HL-60 (cell line): ENCODE measurements at places on chromosomes 2 and 18.

DNA sequence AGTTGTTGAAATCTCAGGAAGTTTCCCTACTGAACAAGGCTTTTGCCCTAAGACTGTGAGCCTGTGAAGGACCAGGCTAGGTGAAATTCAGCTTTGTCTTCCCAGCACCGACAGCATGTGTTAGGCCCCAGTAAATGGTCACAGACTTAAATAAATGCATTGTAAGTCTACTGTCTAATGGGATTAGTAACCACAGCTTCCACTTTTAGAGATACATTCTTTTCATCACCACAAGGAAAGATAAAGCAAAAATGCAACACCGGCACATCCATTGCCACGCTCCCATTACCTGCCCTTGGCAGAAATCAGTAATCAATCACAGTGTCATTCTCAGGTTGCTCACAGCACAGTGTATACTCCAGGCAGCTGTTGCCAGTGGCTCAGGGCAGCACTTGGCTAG lies 59.3 kb downstream of the CRACDL start:
- no peak for DNase-seq

GRCh38 chr2:114709936-114710850 lies 267.8 kb downstream of the DPP10 start:
- DNase-seq, result no peak

- DNase-seq, result no peak
Observed at GRCh38 chr18:22637787-22638186, 220.1 kb upstream of the CTAGE1 start.

GRCh38 chr2:210269148-210269547 lies 43.9 kb upstream of the ACADL start:
- DNase-seq, result no peak

DNA sequence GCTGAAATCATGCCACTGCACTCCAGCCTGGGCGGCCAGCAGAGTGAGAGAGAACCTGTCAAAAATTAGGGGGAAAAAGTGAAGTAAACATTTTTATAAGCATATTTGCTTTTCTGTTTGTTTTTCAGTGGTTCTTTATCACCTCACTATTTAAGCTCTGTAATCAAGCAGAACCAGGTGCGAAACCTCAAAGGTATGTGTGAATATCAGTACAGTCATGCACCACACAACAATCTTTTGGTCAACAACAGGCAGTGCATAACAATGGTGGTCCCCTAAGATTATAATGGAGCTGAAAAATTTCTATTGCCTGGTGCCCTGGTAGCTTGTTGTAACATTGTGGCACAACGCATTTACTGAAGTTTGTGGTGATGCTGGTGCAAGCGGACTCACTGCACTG lies 167.4 kb upstream of the STON1 start:
- DNase-seq, result no peak

- DNase-seq, result no peak
Observed at GRCh38 chr2:65015731-65016130, 26.5 kb downstream of the SLC1A4 start.

GRCh38 chr2:241656190-241656741 lies 18.8 kb downstream of the ATG4B start:
- no peak for DNase-seq

DNA sequence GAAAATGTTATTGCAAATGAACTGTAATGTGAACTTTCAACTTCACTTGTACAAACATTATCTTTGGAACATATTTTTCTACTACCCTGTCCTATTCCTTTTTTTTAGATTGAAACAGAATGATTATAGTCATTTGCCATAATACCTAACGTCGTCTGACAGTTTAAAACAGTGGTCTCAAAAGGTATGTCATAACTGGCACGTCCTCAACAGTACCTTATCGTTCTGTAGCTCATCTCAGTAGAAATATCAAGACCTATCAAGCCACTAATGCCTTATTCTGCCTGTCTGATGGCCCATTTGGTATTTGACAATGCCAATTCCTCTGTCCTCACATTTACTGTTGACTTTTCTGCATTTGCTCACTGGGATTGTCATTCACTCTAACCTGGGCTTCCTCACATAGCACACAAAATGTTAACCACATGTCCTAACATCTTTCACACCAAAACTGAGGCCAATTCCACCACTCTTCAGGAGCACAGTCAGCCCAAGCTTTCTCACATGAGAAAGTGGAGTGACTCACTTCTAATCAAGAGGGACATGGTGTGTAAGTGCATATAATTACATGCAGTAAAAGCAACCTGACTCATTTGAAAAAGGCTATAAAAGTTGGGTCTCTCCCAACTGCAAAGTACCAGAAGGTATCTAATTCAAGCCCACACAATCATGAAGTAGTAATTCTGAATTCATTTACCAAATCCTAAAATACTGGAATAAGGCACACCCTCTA lies 34.8 kb downstream of the DNER start:
- DNase-seq, result no peak

DNA sequence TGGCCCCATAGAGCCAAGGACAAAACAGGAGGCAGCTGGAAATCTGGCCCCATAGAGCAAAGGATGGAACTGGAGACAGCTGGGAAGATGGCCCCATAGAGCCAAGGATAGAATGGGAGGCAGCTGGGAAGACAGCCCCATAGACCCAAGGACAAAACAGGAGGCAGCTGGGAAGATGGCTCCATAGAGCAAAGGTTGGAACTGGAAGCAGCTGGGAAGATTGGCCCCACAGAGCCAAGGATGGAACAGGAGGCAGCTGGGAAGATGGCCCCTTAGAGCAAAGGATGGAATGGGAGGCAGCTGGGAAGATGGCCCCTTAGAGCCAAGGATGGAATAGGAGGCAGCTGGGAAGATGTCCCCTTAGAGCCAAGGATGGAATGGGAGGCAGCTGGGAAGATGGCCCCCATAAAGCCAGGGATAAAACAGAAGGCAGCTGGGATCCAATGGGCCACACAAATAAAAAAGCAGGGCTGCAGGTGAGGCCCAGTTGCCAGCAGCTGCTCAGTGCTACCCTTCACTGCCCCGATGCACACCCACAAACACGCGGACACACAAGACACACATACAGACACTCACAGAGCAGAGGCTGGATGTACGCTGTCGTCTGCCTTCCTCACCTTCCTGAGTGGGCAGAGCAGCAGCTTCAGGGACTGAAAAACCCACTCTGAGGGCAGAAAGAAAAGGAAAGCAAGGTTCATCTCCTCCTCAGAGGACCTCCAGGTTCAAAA lies 505.4 kb upstream of the MYT1L start:
- no peak for DNase-seq

GRCh38 chr2:234290671-234291070 lies 206.2 kb downstream of the ARL4C start:
- DNase-seq, result peak; percentile 73

GRCh38 chr2:162074928-162075688 lies 1.1 kb upstream of the DPP4 start:
- DNase-seq, result no peak

- no peak for DNase-seq
Observed at GRCh38 chr2:98446850-98447249, 2.2 kb downstream of the INPP4A start.

DNA sequence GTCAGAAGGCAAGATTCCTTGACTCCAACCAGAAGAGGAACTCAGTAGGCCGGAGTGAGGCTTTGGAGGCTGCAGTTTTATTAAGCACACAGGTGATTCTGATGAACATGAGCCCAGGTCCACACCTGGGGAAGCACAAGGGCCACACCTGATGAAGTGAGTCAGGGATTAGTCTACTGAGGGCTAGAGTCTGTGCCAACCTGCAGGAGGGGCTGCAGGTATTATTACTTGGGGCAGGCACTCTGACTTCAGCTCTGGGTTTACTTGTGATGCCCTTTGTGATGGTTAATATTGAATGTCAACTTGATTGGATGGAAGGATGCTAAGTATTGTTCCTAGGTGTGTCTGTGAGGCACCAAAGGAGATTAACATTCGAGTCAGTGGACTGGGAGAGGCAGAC lies 75.2 kb upstream of the ZCCHC2 start:
- DNase-seq, result no peak

DNA sequence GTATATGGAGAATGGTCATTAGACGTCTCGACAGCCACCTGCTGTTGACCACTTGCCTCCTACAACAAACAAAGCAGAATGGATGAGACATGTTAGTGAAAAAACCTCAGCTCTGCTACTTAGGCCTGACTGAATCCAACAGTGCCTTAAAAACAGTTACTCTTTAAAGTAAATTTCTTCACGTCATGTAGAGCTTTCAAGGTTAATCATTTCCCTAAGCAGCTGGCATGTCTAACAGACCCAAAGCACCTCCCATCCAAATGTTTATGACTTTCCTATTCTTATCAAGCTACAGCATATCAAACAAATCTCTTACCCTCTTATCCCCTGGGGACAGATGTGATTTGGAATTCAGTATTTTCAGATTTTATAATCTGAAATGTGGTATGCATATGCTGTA lies 75.6 kb upstream of the ITGB6 start:
- DNase-seq, result no peak

DNA sequence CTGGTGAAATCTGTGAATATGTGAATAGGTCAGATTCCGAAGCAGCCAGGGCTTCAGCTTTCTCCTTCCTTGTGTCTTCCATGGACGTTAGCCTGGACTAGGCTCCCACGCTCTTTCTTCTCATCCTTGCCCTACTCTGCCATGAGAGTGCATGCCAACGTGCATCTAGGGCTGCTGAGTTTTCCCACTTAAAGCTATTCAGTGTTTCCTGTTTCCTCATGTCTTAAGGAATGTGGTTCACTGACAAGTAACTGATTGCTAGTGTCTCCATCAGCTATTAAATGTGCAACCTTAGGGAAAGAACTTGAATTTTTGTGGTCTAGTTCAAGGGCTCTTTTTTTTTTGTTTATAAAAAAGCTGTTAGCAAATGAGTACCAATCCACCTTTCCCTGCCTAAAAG lies 642.3 kb upstream of the LINC00305 start:
- DNase-seq, result no peak

GRCh38 chr2:203763938-203764664 lies 57.7 kb downstream of the CD28 start:
- no peak for DNase-seq

- DNase-seq, result no peak
Observed at GRCh38 chr2:154402213-154402612, 296.3 kb upstream of the KCNJ3 start.

- DNase-seq, result no peak
Observed at GRCh38 chr2:233030-233429, 30.8 kb downstream of the SH3YL1 start.

DNA sequence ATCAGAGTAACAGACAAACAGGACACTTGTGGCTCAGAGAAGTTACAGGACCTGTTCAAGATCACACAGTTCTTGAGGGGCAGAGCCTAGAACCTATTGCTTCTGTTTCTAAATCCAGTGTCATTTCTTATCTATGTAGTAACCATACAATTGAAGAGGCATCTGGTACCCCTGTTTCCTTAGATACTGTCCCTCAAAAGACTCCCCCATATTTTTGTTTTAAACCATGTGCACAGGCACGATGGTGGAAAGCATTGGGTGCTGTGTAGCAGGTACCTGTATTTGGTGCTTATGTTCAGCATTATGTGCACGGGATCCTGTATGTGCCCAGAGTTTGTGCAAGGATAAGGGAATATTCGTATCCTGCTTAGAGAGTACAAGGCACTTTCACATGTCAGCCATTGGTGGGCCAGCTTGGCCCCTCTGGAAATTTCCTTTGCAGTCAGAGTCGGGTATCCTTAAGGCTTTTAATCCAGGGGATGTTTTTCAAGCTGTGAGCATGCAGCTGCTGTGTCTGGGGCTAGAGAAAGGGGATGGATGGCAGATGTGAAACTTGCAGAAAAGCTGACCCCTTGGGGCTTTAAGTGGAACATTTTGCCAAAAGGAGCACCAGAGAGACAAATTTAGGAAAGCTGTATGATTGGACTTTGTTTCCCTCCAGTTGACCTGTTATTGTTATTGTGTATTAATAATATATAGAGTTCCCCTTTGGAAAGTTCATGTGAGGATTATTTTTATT lies 2.1 kb downstream of the LBH start:
- no peak for DNase-seq
